ENCODE measurements at places on chromosomes 16 and 17. TPM values are rescaled to one million over a fixed set of nuclear protein-coding genes. Genes with fewer than 3 reads are reported as not detected.

GRCh38 chr17:38982858-38983746 is 15.9 kb upstream of the FBXO47 start:
- H3K4me1 ChIP-seq: no peaks in the 10 kb centered on the region
- H3K27me3 ChIP-seq: no peaks in the 10 kb centered on the region
- H3K36me3 ChIP-seq: no peaks in the 10 kb centered on the region
- H3K4me3 ChIP-seq: no peak overlapping the region
- peak; percentile 53 for DNase-seq

The PRKCB gene
- total RNA-seq: 214 TPM

The COX6A2 gene
- total RNA-seq: not detected

GRCh38 chr16:10153985-10154384 is 28.2 kb downstream of the GRIN2A start:
- H3K27ac ChIP-seq: no peak overlapping the region
- no peak overlapping the region for H3K4me3 ChIP-seq
- no peaks in the 10 kb centered on the region for H3K36me3 ChIP-seq
- no peaks in the 10 kb centered on the region for H3K27me3 ChIP-seq

All from K562 (cell line).